ENCODE measurements at places on chromosomes 1 and 21. TPM values are rescaled to one million over a fixed set of nuclear protein-coding genes. Genes with fewer than 3 reads are reported as not detected.

SEMA4A gene
- 4.2 TPM for total RNA-seq

CEP170 gene
- total RNA-seq: 51.1 TPM

NBPF26 gene
- total RNA-seq: 27.1 TPM

RNF186 gene
- total RNA-seq: not detected

OTUD3 gene
- 4.2 TPM for total RNA-seq

PDZK1IP1 gene
- not detected for total RNA-seq

MCOLN3 gene
- 0.52 TPM for total RNA-seq

OR2L8 gene
- total RNA-seq: not detected

CHI3L2 gene
- 1.0 TPM for total RNA-seq

PRELP gene
- 1.0 TPM for total RNA-seq

AGBL4 gene
- total RNA-seq: under 0.01 TPM

RGS16 gene
- total RNA-seq: 7.8 TPM

SLAMF9 gene
- total RNA-seq: not detected

CENPF gene
- total RNA-seq: 4.7 TPM

TGFBR3 gene
- total RNA-seq: 54.3 TPM

POLR3C gene
- total RNA-seq: 22.4 TPM

MTHFR gene
- 43.3 TPM for total RNA-seq

TMEM240 gene
- 2.1 TPM for total RNA-seq

LORICRIN gene
- not detected for total RNA-seq

RBM11 gene
- not detected for total RNA-seq

TMEM54 gene
- 5.2 TPM for total RNA-seq

GJA4 gene
- 21.4 TPM for total RNA-seq

CCDC27 gene
- not detected for total RNA-seq

LRP8 gene
- total RNA-seq: 1.6 TPM

CCDC30 gene
- total RNA-seq: 1.0 TPM

CLDN17 gene
- total RNA-seq: not detected

DAP3 gene
- total RNA-seq: 63.7 TPM

DCST2 gene
- total RNA-seq: not detected

UBE2J2 gene
- 28.7 TPM for total RNA-seq

TSACC gene
- 2.1 TPM for total RNA-seq

OLFML3 gene
- 86.1 TPM for total RNA-seq
